ENCODE measurements at places on chromosomes 16 and 17.

DNA sequence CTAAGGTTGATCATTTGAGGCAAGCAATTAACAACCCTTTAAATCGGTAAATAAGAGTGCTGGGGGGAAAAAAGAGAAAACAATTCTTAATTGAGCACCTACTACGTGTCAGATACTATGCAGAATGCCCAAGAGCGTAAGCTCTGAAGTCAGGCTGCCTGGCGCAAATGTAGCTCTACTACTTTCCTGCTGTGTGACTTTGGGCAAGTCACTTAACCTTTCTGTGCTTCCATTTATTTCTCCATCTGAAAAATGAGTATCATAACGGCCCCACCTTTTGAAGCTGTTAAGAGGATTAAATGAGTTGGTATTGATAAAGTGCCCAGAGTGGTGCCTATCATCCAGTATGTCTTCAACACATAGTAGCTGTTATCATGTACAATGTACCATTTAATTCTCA, 102.0 kb downstream of the CACNG3 start:
- DNase-seq = no peak

DNA sequence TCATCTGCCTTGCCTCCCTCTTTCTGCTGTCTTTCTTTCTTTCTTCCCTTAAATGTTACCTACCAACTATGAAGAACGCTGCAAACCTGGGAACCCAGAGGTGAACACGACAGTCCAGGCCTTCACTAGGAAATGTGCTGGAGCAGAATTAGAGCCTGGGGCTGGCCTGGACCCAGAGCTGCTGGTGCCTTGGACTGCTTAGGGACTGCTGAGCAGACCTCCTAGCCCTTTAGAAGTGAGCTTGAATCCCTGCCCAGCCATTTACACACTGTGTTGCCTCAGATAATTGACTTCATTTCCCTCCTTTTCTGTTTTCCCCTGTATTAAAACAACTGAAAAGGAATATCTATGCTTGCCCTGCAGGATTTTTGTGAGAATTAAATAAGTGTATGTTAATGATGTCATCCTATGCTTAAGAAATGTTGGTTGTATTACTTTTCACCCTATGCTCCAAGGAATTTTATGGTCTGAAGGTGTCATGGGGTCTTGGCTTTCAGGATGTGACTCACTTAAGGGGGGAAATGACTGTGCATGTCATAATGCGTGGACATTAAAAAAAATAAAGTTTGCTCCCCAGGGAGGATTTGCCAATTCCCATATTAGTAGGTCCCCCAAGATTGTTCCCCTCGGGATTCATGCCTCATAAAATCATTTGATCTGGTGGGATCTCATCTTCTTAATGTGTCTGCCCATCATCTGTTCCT, 11.5 kb downstream of the CDH13 start:
- DNase-seq = no peak

GRCh38 chr16:11539641-11540050, 47.1 kb downstream of the LITAF start:
- no peak for DNase-seq

DNA sequence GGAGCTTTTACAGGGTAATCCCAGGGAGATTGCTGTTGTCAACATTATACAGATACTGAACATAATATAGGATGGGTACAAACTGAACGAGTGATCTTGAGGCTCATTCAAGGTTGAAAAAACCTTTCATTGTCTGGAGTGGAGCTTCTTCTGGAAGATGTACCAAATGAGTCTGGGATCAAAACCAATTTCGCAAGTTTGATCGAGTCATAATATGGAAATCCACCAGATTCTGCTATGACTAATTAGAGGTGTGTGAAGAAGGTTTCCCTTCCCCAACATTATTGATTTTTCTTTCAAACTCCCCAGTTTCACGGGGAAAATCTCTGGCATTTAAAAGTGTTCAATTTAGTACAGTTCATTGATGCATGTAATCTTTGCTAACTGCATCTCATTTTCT, 324.1 kb downstream of the ZFHX3 start:
- DNase-seq = no peak

- no peak for DNase-seq
Measured at GRCh38 chr16:67990018-67990386, 9.3 kb downstream of the DPEP2 start.

DNA sequence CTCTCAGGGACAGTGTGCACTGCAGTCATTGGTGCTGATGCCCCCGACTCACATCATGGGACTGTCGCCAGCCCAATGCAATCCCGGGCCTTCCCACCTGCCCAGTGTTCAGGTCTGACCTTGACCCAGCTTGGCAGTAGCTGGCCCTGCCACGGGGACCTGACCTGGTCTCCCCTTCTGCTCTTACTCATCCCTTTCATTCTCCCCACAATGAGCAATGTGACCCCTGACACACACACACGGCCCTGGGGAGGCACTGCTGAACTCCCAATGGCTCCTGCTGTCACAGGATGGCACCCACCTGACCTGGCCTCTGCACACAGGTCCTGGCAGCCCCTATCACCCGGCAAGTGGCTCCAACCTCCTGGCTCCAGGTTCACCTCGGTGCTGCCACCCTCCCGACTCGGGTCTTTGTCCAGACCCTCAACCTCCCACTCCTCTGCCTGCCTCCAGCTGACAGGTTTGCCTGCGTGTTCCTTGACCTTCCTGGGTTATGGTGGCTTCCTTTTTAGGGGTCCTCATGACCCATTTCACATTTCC, 6.6 kb downstream of the CD300C start:
- no peak for DNase-seq

GRCh38 chr16:12685806-12686205, 117.9 kb downstream of the CPPED1 start:
- DNase-seq = no peak

GRCh38 chr16:51321251-51321650, 170.2 kb upstream of the SALL1 start:
- DNase-seq = no peak

DNA sequence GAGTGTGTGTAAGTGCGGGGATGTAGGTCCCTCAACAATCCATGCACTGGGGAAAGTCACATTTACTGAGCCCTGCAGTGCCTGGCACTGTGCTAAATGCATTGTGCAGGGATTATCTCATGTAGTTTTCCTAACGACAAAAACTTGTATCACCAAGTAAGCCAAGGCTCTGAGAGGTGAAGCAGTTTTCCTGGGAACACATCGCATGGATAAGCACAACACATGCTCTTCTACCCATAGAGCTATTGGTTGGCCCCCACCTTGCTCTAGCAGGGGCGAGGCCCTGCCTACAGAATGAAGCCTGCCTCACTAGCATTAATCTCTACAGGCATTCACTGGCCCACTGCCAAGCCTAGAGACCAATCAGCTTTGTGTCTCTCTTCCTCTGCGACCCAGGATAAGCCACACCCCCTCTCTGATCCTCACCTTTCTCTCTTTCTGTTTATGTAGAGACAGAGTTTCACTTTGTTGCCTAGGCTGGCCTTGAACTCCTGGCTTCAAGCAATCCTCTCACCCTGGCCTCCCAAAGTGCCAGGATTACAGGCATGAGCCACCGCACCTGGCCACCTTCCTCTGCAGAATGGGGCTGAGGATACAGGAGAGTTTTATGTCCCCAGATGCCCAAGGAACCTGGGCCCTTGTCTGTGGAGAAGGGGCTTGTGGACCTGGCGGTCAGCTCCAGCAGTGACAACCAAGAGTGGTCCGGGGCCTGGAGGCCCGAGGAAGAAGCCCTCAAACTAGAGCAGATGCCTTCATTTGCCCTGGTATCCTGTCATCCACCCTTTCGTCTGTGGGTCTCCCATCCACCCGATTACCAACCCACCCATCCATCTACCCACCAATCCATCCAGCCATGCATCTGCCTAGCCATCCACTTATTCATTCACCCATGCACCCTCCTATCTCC, 12.8 kb downstream of the CDH16 start:
- DNase-seq = no peak

DNA sequence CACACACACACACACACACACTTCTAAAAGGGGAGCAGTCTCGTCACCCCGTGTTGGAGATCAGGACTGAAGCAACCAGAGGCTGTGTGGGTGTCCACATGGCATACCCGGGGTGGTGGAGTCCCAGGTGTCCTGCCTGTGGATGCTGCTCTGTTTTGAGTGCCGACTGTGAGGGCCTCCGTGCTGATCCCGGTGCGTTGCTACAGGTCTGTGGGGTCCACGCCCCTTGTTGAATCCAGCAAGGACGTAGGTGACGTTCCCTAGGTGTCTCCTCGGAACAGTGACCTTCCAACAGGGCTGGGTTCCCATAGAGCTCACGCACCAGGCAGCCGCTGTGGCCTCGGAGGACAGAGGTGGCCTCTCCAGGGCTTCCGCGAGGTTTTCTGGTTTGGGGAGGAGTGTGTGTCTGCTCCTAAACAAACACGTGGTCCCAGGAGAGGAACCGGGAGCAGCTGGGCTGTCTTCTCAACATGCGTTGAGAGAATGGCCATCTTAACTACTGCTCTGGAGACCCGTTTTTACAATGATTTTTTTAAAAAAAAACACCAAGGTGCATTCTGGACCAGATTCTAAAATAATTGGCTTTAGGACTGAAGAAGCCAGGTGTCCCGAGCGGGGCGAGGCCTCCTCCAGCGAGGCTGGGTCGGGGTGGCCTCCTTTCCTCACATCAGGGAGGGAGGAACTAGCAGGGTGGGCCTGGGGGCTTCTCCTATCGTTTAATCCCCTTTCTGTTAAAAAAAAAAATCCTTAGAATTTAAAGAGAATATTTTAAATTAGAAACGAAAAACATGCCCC, 100.6 kb upstream of the ZNF750 start:
- DNase-seq = no peak

DNA sequence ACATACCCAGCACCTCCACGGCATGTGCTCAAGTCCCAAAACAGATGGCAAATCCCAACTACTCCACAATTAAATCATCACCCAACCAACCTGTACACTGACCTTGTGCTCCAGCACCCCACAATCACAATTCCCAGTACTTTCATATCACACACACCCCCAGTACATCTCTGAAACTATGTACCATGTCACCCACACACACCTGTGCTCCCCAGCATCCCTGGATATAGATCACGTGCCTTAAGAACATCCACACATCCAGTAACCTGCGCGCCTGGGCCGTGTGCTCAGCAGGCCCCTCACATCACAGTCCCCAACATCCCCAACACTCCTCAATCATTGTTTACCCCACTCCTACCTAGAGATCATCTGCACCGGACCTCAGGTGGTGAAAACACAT, 2.1 kb downstream of the NLGN2 start:
- no peak for DNase-seq

DNA sequence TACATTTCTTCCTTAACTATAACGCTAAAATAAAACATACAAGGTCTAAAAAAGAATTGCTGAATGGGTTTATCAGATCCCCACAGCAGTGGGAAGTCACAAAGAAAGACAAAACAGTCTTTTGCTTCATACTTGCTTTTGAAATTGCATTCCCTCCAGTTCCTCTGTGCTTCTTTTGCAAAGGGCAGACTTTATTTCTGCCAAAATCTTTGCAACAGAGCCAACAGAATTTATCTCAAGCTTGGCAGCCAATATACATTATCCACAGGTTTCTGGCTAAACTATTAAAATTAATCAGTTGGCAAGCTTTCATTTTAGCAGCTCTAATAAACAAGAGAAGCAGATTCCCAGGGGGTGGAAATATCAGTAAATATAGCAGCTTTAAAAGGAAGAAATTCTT, 378.9 kb upstream of the CA10 start:
- no peak for DNase-seq

GRCh38 chr17:40364121-40364861, at the start of gene GJD3:
TSS of gene GJD3 (minus strand) at chr17:40364737. CDS start at chr17:40363815, 922 bp downstream.
- no peak for DNase-seq

DNA sequence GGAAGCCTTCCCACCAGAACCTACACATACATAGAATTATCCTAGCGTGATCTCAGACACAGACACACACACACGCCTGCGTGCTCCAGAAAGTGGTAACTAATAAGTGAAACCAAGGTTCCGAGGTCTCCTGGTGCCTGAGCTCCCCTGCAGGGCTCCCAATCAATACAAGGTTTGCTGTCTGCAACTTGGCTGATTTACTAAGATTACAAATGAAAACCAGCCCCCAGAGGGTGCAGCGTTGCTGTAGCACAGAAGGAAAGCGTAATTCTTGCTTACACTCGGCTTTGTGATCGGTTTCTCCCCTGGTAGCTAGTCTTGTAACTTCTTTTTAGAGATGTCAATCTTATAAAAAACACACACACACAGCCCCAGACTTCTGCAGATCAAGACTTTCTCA, 334.1 kb upstream of the XYLT1 start:
- no peak for DNase-seq

GRCh38 chr16:84044118-84044488, 1.5 kb upstream of the SLC38A8 start:
- no peak for DNase-seq

DNA sequence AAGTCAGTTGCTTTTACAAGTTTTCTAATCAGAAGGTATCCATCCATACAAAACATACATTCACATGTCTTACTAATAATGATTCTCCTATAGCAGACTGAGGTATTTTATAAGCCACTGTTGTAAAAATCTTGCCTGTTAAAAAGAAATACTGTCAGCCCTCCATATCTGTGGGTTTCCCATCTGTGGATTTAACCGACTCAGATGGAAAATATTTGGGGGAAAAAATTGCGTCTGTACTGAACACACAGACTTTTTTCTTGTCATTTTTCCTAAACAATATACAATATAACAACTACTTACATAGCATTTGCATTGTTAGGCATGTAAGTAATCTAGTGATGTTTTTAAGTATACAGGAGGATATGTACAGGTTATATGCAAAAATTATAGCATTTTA, 90.4 kb downstream of the PARN start:
- DNase-seq = no peak

DNA sequence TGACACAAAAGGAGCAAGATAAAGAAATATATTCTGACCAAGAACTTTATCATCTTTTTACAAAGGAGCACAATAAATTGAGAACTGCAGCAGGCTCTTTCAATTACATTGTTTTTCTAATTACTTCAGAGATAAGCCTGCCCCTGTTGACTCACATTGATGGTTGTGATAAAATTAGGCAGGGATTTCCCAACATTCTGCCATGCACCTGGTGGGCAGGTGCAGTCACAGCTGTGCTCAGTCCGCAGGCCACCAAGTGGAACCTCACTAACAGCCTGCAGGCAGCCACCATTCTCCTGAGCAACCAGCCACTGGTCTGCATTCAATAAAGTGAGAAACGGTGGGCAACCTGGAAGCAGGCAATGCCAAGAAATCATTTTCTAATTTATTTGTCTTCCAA, 5.1 kb downstream of the FANCA start:
- no peak for DNase-seq

DNA sequence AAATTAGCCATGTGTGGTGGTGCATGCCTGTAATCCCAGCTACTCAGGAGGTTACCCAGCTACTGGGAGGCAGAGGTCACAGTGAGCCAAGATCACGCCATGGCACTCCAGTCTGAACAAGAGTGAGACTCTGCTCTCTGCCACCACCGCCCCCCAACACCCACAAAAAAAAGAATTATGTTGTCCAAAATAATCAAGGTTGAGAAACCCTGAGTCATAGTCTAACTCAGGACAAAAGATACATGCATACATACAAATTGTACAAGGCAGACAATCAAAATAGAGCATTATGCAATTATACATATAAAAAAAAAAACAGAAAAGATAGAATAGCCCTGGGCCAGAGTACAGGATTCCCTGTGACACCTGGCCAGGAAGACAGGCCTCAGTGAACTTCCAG, 6.6 kb upstream of the KPNB1 start:
- no peak for DNase-seq

Data from stimulated activated CD4-positive, alpha-beta T cell treated with anti-CD3 and anti-CD28 coated beads, TNF-alpha, amount 100 ng/mL, for 24 hours (primary cell).